ENCODE measurements at places on chromosomes 1 and 21. TPM values are rescaled to one million over a fixed set of nuclear protein-coding genes. Genes with fewer than 3 reads are reported as not detected.

Gene SPRTN
- 14.6 TPM for total RNA-seq

Gene TSPAN2
- 26.5 TPM for total RNA-seq

Gene SPRR1A
- total RNA-seq = not detected

Gene CBR3
- total RNA-seq = 23.6 TPM

Gene TUT4
- total RNA-seq = 76.8 TPM

Gene MX1
- 6.4 TPM for total RNA-seq

Gene MYOC
- not detected for total RNA-seq

Gene C4BPA
- not detected for total RNA-seq

Gene ADORA1
- total RNA-seq = 5.9 TPM

Gene OPRD1
- total RNA-seq = not detected

Gene OR2L5
- total RNA-seq = not detected

Gene BSND
- total RNA-seq = 0.09 TPM

Gene CCDC27
- total RNA-seq = not detected

Gene NPPB
- not detected for total RNA-seq

Gene MED8
- total RNA-seq = 54.8 TPM

Gene SELL
- total RNA-seq = 6.5 TPM

Gene SPATA21
- total RNA-seq = not detected

Gene LGR6
- total RNA-seq = 5.6 TPM

Gene CYP4A22
- not detected for total RNA-seq

Gene KCNH1
- not detected for total RNA-seq

Gene RGS2
- total RNA-seq = 1.4 TPM
